ENCODE measurements at places on chromosomes 16 and 17.

GRCh38 chr16:28063591-28064061 lies at the start of gene GSG1L:
TSS of gene GSG1L (minus strand) at chr16:28063714. CDS start at chr16:28063424, 290 bp downstream.
- DNase-seq: peak; percentile 61

GRCh38 chr17:37884516-37884915 lies 39.7 kb upstream of the TBC1D3K start:
- DNase-seq: no peak

- DNase-seq: no peak
Observed at GRCh38 chr16:66509576-66509975, 40.3 kb downstream of the TK2 start.

DNA sequence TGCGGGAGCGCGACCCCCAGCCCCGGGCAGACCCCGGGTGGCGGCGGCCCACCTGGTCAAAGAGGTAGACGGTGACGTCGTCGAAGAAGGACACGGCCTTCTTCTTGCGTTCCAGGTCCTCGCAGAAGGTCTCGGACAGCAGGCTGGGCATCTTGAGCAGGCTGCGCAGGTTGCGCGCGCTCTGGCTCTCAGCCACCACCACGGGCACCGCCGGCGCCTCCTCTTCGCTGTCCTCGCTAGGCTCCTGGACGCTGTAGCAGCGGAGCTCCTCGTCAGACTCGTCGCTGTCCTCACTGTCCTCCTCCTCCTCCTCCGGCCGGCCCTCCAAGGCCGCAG lies 45.2 kb upstream of the PVALEF start:
- DNase-seq: no peak

- DNase-seq: no peak
Observed at GRCh38 chr17:36182176-36183000, 6.0 kb upstream of the TBC1D3B start.

GRCh38 chr17:16569358-16569712 lies 331 bp upstream of the ZNF287 start:
- no peak for DNase-seq

DNA sequence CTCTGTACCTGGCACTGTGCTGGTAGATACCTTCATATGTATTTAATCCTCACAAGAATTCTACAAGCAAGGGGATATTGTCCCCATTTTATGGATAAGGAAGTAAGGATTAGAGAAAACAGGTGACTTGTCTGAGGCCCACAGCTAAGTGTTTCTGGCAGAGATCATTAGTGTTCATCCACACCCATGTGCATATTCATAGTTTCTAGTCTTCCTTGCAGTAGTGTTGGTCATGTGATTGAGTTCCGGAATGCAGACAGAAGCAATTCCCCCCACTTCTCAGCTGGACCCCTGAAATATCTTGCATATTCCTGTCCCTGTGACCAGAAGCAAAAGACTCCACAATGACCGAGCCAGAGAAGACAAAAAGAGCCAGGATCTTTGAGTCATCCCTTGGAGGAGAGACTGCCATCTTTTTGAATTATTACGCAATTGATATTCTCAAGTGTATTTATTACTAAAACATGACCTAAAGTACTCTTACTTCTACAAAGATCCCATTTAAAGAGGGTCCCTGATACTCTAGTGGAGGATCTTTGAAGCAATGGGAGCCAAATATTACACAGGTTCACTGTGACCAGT lies 43.4 kb downstream of the SOX9 start:
- DNase-seq: no peak

GRCh38 chr17:76723812-76724211 lies 2.6 kb downstream of the JMJD6 start:
- no peak for DNase-seq

DNA sequence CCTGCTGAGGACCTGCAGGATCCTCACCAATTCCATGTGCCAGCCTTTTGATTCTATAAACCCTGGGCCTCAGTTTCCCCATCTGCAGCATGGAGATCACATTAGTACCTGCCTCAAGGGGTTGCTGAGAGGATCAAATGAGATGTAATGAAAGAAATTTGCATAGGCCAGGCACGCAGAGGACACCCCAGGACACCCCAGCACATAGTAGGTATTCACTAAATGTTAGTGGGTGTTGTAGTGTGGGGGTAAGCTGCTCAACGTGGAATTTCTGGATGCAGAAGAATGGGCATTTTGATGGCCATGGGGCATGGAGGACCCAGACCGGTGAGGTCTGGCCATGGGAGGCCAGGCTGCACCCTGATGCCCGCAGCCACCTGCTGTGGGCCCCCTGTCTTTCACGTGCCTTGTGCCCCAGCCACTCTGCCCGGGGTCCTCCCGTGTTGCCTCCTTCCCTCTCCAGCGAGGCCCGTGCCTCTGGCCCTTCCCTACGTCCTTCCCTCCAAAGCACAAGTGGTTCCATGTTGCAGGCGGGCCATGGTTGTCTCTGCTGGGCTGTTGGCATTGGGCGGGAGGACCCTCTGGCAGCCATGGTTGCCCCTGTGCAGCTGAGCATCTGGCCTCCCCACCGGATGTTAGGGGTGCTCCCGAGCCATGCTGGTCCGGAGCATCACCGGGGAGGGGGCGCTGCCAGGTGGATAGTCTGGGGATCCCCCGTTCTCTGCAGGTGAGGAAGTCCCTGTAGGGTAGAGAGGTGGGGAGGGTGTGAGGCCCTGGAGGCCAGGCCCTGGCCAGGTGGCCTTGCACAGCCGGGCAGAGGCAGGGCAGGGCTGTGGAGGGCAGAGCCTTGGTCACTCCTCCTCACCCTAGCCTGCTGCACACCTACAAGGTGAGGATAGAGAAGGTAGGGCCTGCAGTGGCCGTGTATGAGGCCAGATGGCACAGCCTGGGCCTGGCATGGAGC lies 8.6 kb downstream of the MAP2K3 start:
- no peak for DNase-seq

- DNase-seq: peak; percentile 83
Observed at GRCh38 chr17:61409301-61410112, 9.9 kb downstream of the TBX2 start.

DNA sequence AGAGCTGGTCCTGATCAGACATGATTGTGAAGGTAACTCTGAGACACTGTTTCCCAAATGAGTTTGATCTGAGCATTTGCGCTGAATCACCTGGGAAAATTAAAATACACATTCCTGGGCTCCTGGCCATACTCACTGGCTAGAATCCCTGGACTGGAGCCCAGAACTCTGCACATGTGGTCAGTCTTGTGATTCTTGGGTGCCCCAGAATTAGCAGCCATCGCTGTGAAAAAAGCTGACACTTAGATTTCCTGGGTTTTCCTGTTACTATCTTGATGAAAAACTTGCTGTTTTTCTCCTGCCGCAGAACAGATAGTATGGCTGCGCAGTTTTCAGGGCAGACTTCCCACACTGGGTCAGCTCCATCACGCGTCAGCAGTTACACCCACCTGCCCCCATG lies 24.6 kb downstream of the NECAB2 start:
- DNase-seq: no peak

Data from GM20000 (cell line).